ENCODE measurements at places on chromosomes 16 and 17. TPM values are rescaled to one million over a fixed set of nuclear protein-coding genes. Genes with fewer than 3 reads are reported as not detected.

GPR139 gene
- not detected for total RNA-seq

FOXC2 gene
- 0.34 TPM for total RNA-seq

PERCC1 gene
- not detected for total RNA-seq

SPATA32 gene
- not detected for total RNA-seq

DNA sequence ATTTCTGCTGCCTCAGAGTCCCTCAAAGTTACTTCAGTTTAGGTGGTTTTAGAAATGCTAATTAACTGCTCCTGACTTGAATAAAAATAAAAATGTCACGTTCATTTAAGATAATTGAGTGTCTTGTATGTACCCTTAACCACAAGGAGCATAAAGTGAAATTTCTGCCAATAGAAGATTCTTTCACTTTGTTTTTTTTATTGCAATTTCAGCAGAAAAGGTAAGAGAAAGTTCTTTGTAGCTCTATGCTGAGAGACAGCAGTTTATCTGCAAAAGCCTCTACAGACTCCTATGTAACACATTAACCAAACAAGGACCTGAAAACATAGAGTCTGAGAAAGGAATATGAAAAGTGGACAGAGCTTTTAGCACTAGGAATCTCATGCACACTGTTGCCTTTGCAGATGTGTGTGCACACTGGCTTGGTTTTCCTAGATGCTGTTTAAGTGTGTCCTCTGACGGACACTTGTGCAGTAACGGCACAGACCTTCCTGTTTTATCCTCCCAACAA lies 11.6 kb downstream of the ARHGAP44 start:
- no peak for DNase-seq

- DNase-seq = peak; percentile 53
These were observed 917 bp downstream of the YWHAE start for GRCh38 chr17:1398931-1399678.

DNA sequence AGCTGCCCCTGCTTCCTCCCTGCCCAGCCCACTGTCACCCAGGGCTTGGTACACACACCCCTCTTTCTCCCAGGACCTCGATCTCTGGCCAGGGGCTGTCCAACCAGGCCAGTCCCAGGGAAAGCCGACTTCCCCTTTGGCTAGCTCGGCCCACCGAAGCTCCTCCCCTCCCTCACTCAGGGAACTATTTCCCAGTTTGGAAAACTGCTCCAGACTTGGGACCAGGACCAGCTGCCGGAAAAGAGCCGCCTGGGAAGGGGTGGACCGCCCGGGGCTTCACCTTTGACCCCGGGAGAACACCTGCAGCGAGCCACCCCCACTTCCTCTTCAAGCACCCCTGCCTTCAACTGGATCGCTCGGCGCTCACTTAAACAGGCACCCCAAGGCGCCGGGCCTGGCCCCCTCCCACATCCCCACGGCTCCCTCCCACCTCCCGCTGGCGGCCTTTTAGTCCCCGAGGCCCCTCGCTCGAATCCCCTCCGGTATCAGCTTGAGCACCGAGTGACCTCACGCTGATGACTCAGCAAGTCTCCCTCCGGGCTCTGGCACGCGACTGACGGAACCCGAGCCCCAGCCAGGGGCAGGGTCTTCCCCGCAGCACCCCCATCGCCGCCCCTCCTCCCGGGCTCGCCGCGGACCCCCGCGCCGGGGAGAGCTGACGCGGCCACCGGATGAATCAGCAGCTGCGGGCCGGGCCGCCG lies 934 bp downstream of the MAFG start:
- DNase-seq = peak; percentile 86

GRCh38 chr17:18064053-18064452 lies 23.7 kb upstream of the DRG2 start:
- DNase-seq = no peak

GRCh38 chr16:14444979-14445810 lies 184.9 kb downstream of the PARN start:
- DNase-seq = no peak
